ENCODE measurements at places on chromosomes 5 and 9.

DNA sequence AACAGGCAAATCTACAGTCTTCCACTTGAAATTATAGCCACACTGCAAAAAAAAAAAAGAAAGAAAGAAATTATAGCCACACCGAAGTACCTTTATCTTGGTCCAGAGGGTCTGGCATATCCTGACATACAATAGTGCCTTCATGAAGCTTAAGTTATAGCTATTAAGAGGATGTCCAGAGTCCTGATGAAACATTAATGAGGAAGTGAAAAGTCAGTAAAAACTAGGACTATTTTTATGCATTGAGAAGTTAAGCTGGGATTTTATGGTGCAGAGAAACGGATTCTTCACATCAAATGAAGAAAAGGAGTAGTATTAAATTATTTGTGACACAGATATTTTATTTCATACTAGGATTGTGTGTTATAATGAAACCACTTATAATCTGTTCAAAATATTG lies 123.9 kb downstream of the SV2C start:
- DNase-seq: no peak

DNA sequence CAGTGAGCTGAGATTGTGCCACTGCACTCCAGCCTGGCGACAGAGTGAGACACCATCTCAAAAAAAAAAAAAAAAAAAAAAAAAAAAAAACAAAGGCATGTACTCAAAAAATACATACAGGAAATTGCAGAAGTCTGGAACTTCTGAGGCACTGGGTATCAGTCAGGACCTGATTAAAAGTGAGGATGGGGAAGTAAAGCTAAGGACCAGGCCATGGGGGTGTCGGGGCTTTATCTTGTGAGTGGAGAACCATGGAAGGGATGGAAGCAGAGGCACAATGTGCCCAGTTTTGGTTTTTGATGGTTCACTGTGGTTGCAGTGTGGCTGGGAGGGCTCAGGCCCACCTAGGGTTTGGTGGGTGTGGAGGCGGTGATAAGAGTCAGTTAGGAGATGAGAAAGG lies 212.7 kb upstream of the PIK3R1 start:
- no peak for DNase-seq

- DNase-seq: no peak
Observed at GRCh38 chr9:135835131-135835530, 72.2 kb downstream of the CAMSAP1 start.

- DNase-seq: peak; percentile 33
Observed at GRCh38 chr5:124948062-124948753, 201.8 kb upstream of the ZNF608 start.

DNA sequence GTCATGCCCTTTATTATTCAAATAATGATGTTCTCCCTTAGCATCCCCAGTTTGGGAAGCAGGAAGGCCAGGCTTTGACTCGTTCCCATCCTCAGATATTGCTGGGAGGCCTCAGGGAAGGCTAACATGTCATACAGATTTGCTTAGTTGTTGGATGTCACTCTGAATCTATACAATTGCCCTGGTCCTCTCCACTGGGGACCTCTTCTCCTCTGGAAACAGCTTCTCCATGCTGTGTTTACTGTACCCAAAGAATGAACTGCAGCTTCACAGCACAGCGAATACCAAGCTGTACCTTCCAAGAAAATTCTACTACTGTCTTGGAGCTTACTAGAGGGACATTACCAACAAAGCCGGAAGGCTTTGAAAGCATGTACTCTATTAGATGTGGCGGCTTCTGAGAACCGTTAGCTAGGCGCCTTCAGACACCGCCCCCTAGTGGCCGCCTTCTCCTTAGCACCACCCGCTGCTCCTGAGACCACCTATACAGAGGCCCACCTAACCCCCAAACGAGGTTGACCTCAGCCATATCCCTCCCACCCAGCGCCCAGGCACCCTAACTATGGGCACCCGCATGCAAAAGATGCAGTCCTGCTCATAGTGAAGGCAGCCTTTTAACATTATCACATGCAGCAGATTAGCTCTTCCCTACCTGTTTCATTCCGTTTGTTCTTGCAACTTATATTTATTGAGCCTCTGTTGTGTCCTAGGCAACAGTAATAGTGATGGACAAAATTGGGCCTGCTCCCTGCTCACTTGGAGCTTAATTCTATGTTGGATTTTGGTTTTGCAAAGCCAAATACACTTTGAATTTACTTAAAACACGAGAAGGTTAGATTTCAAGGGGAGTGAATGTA lies 34.9 kb upstream of the FOXI1 start:
- peak; percentile 23 for DNase-seq

DNA sequence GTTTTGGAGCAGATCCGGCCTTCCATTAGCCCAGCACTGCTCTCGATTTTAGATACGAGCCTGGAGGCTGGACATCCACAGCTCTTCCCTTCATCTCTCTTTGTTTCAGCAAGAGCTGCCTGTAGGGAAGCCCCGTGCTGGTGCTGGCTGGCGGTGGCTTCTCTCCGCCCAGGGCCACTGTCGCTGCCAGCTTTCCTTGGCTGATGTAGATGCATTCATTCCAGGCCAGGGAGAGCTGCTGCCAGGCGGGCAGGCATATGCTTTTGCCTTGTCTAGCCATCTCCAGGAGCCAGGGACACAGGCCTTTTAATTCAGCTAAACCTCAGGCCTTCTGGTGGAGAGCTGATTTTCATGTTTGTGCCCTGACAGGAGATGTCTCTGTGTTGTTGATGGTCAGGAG lies 409.3 kb upstream of the CLINT1 start:
- DNase-seq: no peak

- DNase-seq: no peak
Observed at GRCh38 chr5:148452499-148453193, 68.9 kb downstream of the FBXO38 start.

DNA sequence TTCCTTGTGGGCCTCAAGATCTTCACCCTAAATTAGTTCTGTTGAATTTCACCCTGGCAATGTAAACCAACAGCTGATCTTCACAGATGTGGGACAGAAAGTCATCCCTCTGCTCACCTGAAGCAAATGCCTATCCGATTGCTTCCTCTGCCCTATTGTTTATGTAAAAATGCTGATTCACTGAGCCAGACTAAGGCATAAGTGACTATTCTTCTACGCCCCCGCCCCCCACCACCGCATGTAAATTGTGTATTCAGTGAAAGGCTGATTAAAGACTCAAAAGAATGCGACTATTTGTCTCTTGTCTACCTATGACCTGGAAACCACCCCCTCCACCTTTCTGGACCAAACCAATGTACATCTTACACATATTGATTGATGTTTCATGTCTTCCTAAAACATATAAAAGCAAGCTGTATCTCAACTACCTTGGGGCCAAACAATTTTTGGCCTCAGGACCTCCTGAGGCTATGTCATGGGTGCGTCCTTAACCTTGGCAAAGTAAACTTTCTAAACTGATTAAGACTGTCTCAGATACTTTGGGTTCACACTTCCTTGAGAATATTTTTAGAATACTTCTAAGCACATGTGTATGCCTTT lies 129.7 kb upstream of the BOD1 start:
- no peak for DNase-seq

Data from umbilical cord (tissue), 2 donors.